Iris pigment epithelial cell (primary cell): ENCODE measurements at places on chromosomes 2 and 18.

- no peak for DNase-seq
Measured at GRCh38 chr18:79510046-79510685, 114.4 kb downstream of the NFATC1 start.

DNA sequence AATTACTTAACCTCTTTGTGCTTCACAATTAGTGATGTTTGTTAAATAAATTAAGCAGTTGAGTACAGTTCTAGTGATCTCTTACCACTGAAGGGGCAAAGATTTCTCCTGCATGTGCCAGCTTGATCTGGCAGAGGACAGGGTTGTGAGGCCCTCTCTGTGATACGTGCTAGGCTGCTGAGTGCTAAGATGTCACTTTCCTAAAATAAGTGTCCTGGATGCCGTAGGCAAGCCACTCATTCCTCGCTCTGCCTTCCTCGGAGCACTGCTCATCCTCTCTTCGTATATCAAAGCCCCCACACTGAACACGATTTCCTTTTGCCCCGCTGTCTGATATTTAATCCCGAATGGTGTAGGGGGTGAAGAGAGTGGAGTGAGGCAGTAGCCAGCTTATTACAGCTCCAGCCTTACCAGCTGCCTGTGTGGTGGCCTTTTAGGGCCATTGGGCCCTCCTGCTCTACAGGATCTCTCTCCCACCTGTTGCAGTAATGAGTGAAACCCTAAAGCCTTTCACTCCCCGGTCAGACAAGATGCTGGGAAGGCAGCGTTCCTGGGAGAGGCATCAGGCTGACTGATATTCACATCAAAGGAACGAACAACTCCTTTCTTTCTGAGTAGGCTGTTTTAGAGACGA lies 40.5 kb downstream of the PTPRM start:
- no peak for DNase-seq

DNA sequence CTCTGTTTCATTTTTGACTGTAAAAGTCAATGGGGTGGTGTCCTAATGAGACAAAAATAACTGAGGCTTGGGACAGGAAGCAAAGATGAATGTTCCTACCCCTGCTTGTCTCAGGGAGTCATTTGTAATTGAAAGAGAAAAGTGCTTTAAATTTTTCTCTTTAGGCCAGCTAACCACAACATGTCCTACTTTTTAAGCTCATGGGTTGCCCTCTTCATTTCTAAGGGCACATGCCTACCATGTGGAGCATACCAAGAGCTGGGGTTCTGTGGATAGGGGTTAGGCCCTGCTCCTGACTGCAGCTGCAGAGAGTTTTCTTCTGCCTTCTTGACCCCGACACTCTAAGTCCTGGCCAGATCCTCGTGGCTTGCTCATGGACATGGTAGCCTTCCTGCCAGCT lies 96.8 kb upstream of the ARL4C start:
- peak; percentile 28 for DNase-seq

- DNase-seq = no peak
Measured at GRCh38 chr2:60440079-60440766, 113.2 kb downstream of the BCL11A start.

- no peak for DNase-seq
Measured at GRCh38 chr18:23936381-23936958, 78.1 kb upstream of the TTC39C start.

GRCh38 chr18:75810516-75810915 lies 383.0 kb upstream of the SMIM21 start:
- no peak for DNase-seq

GRCh38 chr2:66570471-66570870 lies 135.5 kb downstream of the MEIS1 start:
- DNase-seq = no peak
